Memory B cell (primary cell): ENCODE measurements at places on chromosomes 3 and 15.

DNA sequence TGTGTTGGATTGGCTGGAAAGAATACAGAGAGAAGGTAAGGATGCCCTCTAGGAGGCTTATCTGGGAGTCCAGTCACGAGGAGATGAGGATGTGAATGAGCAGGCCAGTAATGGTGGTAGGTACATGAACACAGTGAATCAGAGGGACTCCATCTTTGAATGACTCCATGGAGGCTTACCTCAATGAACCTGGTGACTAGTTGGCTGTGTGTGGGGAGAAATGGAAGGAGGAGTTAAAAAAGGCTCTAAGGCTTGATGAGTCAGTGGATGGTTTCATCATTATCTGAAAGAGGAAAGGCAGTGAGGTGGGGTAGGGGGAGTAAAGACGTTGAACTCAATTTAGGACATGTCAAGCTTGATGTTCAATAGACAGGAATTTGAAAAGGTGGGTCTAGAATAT is 61.1 kb downstream of the KCNAB1 start:
- no peak overlapping the region for H3K27ac ChIP-seq
- DNase-seq = no peak
- no peak overlapping the region for H3K4me3 ChIP-seq
- H3K36me3 ChIP-seq = no peaks in the 10 kb centered on the region

DNA sequence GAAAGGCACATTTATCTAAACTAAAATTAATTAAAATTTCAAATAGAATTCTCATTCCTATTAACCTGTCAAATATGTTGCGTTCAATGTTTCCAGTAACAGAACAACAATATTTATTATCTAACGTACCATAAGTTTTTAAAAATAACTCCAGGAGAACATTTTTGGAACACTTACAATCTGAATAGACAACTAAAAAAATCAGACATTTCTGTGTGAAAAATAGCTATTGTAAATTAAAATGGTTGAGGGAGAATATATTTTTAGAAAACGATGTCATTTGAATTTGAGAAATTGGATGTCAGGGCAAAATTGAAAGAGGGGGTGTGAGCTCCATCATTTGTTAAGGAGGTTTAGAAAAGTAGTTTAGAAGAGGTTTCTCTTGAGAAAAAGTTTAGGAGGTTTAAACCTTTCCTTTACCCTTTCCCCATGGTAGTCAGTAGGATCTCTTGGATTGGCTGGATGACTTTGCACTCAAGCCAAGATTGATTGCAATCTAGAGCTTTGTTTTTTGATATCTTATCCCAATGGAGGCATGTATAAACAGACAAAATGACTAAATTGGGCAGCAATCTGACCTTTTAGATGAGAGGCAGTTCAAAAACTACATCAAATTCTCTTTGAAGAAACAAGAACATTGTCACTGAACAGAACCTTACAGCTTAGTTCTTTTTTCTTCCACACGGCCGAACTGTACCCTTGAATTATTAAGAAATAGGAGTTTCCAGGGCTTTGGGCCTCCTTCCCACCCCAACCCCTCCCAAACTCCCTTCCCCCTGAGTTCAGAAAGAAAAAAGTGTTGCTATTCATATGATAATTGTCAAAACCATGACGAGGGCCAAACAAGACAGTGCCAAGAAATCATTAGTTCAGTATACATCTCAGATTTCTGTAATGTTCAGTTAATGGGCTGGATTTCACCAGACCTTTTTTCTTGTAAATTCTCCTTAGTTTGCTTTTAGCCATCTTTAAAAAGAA is 79.7 kb upstream of the CDIN1 start:
- H3K27me3 ChIP-seq = peaks cover 4% of the 10 kb centered on the region
- H3K4me3 ChIP-seq = no peak overlapping the region
- no peaks in the 10 kb centered on the region for H3K36me3 ChIP-seq
- DNase-seq = no peak
- H3K4me1 ChIP-seq = peaks cover 3% of the 10 kb centered on the region

DNA sequence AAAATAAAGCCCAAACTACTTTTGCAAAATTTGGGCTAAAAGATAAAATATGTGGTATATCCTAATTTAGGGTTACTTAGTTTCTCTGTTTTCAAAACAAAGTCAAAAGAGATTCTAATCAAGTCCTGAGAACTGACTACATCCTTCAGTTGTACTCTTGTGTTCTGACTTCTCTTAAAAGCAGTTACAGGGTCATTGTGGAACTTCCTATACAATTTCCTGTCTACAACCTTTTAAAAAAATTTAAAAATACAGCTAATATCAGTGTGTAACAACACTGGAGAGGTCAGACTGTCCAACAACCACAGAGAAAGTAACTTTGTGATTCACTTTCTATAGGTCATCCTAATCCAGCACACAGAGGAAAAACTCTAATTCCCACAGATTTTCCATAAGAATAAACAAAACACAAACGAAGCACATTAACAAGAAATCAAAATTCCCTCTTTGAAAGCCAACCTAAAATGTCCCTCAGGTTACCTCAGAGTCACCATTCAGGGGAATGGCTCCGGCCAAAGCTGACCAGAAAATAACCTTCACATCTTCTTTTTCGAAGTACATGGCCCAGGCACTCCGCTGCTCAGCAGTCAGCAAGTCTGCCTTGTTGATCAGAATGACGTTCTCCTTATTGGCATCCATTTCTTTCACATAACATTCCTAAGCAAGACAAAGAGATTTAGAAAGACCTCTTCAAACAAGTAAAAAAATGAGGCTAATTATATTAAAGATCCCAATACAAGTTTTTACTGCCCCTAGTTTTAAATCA is 13.3 kb downstream of the LSG1 start:
- no peak overlapping the region for H3K4me3 ChIP-seq
- no peak for DNase-seq
- no peaks in the 10 kb centered on the region for H3K27me3 ChIP-seq
- H3K36me3 ChIP-seq = peaks cover 23% of the 10 kb centered on the region
- no peak overlapping the region for H3K27ac ChIP-seq
- peaks cover 5% of the 10 kb centered on the region for H3K4me1 ChIP-seq

DNA sequence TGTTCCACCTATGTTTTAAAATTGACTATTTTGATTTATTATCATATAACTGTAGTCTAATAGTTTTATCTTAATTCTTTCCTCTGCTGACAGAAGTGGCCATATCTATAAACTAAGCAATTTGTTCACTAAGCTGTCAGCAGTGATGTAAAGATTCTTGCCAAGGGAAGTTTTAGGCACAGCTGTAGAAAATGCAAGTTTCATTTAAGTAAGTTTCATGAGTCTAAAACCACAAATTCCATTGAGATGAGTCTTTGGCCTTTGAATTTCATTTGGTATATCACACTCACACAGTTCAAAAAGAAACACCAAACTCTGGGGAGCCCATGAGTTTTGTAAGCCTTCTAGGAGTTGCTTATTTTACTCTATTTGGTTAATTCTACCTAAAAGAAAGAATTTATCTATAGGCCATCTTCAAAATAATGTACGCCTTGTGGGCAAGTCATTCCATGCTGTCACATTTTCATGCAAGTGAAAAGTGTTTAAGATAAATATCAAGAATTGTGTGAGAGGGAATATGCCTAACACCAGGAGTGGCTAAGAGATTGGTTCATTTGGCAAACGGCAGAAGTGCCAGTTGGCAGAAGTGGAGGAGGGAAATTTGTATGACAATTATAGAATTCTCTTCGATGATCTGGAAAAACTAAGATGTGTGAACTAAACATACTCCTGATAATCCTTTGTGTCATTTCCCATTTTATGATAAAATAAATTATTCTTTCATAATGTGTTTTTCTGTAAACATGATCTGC is 292.9 kb downstream of the ZIC4 start:
- no peak overlapping the region for H3K27ac ChIP-seq
- H3K36me3 ChIP-seq = no peaks in the 10 kb centered on the region
- no peak for DNase-seq
- H3K4me1 ChIP-seq = no peaks in the 10 kb centered on the region

GRCh38 chr3:72746430-72747411 is 101.5 kb downstream of the SHQ1 start:
- H3K27ac ChIP-seq = no peak overlapping the region
- H3K4me3 ChIP-seq = no peak overlapping the region
- peaks cover 20% of the 10 kb centered on the region for H3K36me3 ChIP-seq
- peaks cover 22% of the 10 kb centered on the region for H3K27me3 ChIP-seq
- DNase-seq = no peak

DNA sequence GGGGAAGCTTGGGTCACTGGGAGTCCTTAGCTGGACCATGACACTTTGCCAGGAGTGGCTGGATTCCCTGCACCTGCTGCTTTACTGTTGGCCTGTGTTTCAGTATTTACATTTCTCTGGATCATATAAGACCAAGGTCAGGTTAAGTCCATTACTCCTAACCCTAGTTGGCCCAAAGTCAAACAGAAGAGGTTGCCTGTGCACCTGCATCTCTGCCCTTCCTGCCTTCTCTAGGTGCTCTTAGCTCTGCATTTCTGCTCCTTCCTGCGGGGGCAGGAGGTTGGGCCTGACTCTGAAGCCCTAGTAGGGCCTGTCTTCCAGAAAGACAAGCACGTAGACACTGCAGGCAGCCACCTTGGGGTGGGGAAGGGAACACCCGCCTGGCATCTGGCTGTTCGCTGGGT is 124.3 kb downstream of the RPLP1 start:
- H3K27me3 ChIP-seq = peaks cover 11% of the 10 kb centered on the region
- H3K4me3 ChIP-seq = no peak overlapping the region
- no peak for DNase-seq

DNA sequence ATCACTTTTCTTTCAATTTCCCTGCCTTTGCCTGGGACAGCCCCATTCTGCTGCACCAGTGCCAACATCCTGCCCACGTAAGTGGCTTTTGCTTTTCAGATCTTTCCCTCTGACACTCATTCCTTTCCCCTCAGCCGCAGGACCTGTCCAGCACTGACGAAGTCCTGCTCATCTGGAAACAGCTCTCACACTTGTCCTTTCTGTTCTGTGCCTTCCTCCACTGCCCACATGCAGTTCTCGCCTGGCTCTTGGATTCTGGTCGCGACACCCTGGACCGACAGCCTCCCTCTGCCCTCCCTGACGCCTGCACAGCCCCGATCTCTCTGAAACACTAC is 99.7 kb downstream of the ADCY5 start:
- no peak overlapping the region for H3K27ac ChIP-seq
- no peaks in the 10 kb centered on the region for H3K36me3 ChIP-seq
- peaks cover 31% of the 10 kb centered on the region for H3K27me3 ChIP-seq
- H3K4me3 ChIP-seq = no peak overlapping the region
- DNase-seq = no peak
